ENCODE measurements at places on chromosomes 1 and 21.

DNA sequence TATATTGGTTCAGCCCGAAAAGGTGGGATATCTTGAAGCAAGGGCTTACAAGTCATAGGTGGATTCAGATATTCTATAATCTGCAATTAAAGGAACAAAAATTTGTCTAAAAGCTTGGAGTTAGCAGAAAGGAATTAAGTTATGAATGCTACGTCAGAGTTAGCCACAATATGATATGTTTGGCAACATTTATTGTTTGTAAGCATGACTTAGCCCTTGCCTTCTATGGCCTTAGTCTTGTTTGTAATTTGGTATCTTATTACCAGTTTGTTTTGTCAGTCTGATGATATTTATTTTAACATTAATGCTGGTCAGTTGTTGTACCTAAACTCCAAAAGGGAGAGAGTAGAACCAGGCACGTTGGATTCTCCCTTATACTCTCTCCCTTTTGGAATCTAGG lies 43.1 kb upstream of the SUCO start:
- DNase-seq = no peak

- DNase-seq = no peak
Measured at GRCh38 chr1:208312706-208313105, 68.5 kb upstream of the PLXNA2 start.

DNA sequence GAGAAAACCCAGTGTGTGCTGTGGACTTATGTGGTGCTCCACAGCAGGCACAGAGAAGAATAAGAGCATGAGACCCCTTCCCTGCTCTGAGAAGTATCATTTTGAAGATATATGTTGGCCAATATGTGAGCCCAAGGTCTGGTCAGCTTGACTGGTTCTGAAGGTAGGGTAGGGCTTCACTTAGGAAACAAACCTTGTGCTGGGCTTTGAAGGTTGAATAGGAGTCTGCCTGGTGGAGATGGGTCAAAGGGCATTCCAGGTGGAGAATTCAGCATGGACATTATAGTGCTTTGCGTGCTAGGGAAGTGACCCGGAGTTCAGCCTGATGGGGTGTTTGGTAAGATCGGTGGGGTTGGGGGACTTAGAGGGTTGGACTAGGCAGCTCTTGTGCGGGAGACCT lies 99.1 kb downstream of the EPHB2 start:
- no peak for DNase-seq

DNA sequence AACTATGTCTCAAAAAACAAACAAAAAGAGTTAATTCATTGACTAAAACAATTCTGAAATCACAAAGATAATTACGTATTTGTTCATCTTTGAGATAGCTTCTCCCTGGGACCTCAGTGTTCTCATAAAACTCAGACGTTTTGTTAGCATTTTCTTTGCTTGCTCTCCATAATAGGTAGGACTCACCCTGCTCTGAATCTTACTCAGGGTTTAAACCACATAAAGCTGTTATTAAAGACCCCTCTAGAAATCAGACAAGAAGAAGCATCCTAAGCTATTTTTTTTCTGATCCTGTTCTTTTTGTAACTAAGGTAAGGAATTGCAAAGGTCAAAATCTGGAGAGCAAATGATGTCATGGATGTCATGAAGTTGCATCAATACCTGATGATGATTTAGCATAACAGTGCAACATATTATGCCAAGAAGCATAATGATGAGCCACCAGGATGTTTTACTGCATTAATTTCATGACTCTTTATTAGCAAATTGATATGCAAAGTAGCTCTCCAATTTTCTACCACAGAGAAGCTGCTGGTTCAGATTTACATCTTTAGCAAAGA lies 2.4 kb downstream of the FBXO42 start:
- no peak for DNase-seq

DNA sequence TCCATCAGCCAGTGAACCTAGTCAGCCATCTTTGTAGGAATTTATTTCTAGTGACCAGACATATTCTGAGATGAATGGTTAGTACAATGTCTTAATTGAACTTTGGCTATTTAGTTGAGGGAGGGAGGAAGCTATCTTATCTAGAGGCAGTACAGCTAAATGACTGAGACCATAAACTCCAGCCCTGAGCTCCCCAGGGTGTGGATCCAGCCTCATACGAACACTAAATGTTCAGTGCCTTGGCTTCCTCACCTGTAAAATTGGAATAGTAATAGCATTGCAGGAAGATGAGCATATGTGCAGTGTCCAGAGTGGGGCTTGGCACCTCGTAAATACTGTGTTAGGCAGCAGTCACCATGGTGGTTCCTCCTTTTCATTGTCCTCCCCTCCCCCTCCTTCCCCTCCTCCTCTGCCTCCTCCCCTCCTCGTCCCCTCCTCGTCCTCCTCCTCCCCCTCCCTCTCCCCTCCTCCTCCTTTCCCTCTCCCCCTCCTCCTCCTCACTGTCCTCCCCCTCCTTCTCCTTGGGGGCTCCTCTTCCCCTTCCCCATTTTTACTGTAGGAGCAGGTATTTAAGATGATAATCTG lies 108.2 kb downstream of the GALNT2 start:
- DNase-seq = no peak

- no peak for DNase-seq
Measured at GRCh38 chr1:183821889-183822611, 17.1 kb downstream of the RGL1 start.

GRCh38 chr1:207519505-207520399 lies 23.8 kb downstream of the CR1 start:
- no peak for DNase-seq

- no peak for DNase-seq
Measured at GRCh38 chr1:7289694-7290093, 481.4 kb upstream of the VAMP3 start.

DNA sequence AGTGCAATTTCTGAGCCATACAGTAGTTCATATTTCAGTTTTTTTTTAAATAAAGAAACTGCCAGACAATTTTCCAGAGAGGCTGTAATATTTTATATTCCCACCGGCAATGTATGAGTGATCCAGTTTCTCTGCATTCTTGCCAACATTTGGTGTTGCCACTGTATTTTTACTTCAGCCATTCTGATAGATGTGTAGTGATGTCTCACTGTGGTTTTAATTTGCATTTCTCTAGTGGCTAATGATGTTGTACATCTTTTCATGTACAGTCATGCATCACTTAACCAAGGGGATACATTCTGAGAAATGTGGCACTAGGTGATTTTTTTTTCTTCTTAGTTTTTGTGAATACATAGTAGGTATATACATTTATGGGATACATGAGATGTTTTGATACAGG lies 99.6 kb downstream of the CENPF start:
- DNase-seq = no peak

DNA sequence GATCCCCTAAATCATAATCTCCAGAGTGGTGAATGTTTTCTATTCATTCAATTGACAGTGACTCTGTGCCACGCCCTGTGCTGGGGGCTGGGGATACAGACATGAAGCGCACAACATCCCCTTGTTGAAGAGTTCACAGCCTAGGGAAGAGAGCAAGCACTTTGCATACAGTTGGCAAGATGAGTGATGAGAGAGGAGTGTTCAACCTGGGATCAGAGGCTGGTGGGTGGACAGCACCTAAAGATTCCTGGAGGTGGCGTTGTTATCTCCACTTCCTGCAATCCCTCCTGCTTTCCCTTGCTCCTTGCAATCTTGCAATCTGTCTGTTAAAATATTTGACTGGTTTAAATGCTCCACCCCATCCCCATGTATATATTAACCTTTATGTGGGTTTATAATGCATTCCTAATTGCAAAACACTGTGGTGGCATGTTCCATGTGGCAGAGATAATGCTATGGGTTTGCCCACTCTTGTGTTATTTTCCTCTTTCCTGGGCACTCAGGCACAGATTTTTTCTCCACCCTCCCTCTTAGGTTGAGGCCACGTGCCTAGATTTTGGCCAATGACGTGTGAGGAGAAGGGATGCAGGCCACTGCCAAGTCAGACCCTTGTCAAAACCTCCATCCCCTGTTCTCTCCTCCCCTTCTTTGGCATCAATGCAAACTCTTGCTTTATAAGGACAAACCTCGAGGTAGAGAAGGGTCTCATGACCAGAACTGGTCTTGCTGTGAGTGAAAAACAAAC lies 36.2 kb upstream of the GADD45A start:
- DNase-seq = no peak

DNA sequence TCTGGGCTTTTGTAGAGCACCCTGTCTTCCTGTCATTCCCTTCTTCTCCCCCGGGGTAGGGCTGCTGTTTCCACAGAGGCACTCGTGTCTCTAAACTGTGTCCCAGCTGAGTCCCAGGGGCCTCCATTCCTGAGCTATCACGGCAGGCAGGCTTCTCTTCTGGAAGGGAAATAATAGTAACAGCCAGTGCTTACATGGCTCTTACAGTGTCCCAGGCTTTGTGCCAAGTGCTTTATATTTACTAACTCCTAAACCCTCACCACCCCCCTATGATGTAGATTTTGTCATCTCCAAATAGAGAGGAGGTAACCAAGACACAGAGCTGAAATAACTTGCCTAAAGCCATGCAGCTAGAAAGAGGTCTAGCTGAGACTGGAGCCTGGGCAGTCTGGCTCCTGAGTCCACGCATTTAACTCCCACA lies 1.4 kb upstream of the CELF3 start:
- DNase-seq = no peak

- no peak for DNase-seq
Measured at GRCh38 chr1:35660581-35661473, 19.5 kb upstream of the PSMB2 start.

- DNase-seq = no peak
Measured at GRCh38 chr1:84166797-84167196, 22.7 kb downstream of the PRKACB start.

DNA sequence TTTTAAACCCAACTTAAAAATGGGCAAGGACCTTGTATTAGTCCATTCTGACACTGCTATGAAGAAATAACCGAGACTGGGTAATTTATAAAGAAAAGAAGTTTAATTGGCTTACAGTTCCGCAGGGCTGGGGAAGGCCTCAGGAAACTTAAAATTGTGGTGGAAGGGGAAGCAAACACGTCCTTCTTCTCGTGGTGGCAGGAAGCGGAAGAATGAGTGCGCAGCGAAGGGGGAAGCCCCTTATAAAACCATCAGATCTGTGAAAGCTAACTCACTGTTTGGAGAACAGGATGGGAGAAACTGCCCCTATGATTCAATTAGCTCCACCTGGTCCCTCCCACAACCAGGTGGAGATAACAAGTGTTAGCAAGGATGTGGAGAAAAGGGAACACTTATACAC lies 237.7 kb downstream of the SEC16B start:
- DNase-seq = no peak

DNA sequence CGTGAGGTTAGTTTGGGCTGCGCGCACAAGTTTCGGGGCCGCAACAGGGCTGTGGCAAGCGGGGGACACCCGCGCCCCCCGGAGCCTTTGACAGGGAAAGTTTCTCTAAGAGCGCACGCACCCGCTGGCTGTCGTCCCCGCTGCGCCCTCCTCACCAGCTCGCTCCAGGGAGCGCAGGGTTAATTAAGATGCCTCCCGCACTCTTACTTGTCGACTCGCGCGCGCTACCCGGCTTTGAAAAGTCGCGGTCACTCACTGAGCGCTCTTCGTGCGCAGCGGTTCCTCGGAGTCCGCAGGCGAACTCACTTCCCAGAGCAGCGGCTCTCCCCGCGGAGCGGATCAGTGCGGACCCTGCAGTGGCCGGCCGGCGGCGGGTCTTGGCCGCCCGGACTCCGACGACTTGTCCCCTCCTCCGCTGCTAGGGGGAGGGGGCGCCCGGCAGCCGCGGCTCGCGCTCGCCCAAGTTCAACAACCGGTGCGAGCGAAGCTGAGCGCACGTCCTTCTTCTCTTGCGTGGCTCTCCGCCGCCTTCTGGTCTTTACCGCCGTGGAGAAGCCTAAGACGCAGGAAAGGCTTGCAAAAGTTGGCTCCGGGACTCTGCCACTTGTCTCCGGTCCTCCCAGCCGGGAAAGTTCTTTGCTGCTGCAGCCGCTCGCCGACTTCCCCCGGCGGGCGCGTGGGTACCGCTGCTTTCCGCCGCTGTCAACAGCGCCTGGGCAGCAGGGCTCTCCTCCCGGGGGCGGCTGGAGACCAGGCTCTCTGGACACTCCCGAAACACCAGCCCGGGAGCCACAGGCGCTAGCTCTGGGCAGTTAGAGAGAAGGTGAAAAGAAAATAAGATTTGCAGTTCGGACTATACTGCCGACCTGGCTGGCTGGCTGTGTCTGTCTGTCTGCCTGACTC lies 506 bp downstream of the JUN start:
- no peak for DNase-seq

- DNase-seq = no peak
Measured at GRCh38 chr1:9883585-9884449, 26.3 kb downstream of the CTNNBIP1 start.

- DNase-seq = no peak
Measured at GRCh38 chr1:204990059-204990664, 52.9 kb upstream of the CNTN2 start.

DNA sequence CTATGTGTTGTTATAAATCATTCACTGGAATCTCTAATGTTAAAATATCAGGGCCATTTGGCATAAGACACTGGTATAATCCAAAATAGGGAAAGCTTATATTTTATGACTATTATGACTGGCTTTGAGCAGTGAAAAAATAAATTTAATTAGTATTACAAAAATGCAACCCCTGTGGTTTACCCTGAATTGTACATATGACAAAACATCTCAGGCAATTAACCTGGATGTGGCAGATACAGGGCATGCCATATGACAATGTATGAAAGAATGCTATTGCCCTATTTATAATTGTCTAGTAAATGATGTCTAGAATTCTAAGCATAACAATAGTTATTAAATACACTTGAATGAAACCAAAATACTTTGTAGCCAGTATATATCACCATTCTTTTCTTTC lies 532.5 kb upstream of the ADGRL4 start:
- no peak for DNase-seq

DNA sequence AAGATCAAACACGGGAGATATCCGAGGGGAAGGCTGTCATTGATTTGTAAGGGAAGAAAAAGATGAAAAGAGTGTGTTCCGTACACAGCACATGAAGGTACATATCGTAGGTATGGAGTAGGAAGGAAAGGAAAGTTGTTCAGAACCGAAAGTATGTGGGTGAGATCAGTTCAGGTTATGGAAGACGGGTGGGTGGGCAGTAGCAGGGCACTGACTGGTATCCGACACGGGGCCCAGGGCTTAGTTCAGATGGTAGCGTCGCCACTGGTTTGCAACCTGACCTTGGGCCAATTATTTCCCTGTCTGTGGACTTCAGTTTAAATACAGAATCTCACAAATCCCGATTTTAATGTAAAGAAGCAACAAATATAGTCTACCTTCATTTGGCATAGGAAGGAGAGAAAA lies 27.8 kb upstream of the A3GALT2 start:
- no peak for DNase-seq

GRCh38 chr1:40350391-40350790 lies 23.1 kb upstream of the SMAP2 start:
- no peak for DNase-seq

- no peak for DNase-seq
Measured at GRCh38 chr1:17306407-17306806, 1.6 kb upstream of the PADI4 start.

- no peak for DNase-seq
Measured at GRCh38 chr1:15042866-15043265, 110.7 kb upstream of the TMEM51 start.
